Activated CD8-positive, alpha-beta T cell treated with anti-CD3 and anti-CD28 coated beads, Interleukin-2, amount 10 ng/mL, durations not matched to agents 7 days and 5 days (primary cell): ENCODE measurements at places on chromosomes 3 and 15.

DNA sequence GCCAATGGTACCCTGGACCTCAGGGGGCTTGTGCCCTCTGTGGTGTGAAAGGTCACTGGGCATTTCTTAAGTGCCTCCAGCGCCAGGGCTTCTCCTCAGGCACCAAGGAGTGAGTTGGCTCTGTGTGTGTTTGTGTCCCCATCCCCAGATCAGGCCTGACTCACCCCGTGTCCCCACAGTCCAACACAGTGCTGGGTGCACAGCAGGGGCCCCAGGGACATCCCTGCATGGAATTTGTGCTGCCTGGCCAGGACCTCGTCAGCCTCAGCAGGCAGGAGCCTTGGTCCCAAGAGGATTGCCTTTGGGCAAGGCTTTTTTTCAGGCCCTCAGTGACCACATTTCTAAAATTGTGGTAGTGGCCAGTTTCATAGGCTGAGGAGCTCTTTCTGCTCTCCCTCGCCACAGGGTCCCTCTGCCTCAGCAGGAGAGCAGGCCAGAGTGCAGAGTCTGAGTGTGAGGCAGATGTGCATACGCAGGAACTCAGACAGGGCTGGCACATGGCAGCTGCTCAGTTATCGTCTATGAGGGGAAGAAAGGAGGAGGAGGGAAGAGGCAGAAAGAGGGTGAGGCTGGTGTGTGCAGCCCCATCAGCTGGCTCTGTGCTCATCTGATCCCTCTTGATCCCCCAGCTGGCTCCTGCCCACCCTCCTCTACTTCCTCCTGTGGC, 215.6 kb downstream of the RPLP1 start:
- DNase-seq, result peak; percentile 37
- peaks cover 2% of the 10 kb centered on the region for H3K27me3 ChIP-seq
- H3K27ac ChIP-seq, result peak overlapping the region; percentile 79
- no peaks in the 10 kb centered on the region for H3K36me3 ChIP-seq

DNA sequence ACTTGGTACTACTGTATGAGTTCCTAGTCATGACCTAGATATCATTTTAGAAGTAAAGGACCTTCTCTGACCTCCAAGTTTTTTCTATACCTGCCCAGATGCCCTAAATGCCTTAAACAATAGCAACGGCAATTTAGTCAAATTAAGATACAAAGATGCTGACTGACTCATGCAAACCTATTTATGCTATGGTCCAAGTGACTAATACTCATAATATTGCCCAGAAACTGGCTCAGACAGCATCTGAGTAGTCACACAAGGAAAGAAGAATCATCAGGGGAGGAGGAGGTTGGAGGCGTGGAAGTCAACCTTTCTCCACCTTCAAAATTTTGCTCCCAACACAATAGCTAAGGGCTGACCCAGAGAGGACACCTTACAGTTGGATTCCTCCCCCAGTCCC, 6.8 kb downstream of the FYCO1 start:
- H3K4me1 ChIP-seq, result peaks cover 95% of the 10 kb centered on the region
- no peak overlapping the region for H3K4me3 ChIP-seq
- no peak overlapping the region for H3K27ac ChIP-seq
- no peaks in the 10 kb centered on the region for H3K27me3 ChIP-seq

DNA sequence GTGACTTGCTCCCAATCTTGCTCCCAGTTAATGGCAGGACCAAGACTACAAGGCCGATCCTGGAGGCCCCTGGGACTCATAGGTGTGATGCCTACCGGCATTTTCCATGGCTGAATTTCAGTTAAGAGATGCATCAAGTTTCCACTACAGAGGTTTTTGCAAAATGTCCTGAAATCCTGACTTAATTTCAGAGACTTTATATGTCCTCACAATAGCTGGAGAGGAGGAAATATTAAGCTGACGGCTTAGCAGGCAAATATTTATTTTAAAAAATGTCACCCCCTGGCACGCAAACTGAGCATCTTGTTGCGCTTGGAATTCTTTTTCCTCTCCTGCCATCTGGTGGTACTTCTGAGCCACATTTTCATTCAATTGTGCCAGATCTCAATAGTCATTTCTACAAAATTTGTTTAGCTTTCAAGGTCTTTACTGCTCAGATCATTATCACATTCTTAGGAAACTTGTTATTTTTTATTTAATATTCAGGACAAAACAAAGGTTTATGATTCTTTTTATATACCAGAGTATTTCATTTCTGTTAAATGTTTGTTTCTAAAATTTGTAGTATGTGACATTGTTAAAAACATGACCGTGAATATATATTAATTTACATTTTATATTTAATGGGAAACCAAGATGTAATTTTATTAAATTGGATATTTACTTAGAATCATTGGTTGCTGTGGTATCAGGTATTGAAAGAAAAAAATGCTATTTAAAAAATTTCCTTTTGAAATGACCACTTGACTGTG, 189.2 kb upstream of the THRB start:
- peaks cover 14% of the 10 kb centered on the region for H3K4me1 ChIP-seq
- H3K27ac ChIP-seq, result no peak overlapping the region
- peak; percentile 23 for DNase-seq
- H3K36me3 ChIP-seq, result no peaks in the 10 kb centered on the region
- H3K4me3 ChIP-seq, result no peak overlapping the region

DNA sequence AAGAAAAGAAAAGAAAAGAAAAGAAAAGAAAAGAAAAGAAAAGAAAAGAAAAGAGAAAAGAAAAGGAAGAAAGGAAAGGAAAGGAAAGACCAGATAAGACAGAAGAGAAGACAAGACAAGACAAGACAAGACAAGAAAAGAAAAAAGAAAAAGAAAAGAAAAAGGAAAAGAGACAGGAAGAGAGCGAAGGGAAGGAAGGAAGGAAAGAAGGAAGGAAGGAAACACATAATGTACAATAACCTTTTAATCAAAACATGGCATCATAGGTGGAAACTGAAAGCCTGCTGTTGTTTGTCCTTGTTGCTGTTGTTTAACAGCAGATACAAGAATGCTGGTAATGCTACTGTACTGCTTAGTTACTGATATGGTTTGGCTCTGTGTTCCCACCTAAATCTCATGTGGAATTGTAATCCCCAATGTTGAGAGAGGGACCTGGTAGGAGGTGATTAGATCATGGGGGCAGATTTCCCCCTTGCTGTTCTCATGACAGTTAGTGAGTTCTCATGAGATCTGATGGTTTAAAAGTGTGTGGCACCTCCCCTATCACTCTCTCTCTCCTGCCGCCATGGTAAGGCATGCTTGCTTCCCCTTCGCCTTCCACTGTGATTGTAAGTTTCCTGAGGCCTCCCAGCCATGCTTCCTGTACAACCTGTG, 67.3 kb downstream of the MCF2L2 start:
- H3K36me3 ChIP-seq, result peaks cover 2% of the 10 kb centered on the region
- no peak overlapping the region for H3K4me3 ChIP-seq
- no peak for DNase-seq

DNA sequence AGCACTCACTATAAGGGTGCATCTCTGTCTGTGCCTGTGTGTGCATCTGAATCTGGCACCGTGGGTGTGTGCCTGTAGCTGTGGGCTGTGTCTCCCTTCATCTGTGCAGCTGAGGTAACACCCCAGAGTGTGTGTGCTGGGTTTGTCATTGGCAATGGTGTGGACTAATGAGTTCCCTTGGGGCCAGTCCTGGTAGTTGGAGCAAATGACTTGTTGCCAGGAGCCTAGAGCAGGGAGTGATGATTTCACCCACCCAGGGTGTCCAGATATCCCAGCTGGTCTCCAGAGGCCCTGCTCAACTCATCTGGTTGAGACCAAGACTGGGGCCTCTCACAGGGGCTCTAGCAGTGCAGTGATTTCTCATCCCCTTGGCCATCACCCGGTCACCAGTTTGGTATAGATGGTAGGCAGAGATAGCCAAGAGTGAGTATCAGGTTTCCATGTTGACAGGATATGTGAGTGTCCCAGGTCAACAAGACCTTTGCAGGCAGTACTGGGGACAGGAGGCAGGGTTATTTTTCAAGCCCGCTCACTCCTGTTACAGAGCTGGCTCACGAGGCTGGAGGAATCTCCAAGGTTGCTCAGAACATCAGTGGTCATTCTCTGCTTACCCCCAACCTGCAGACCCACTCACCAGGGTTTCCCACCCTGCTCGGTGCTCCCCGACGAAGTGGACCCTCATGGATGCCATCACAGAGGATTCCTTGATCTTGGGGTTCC, 4.1 kb upstream of the HDAC11 start:
- DNase-seq, result no peak
- peaks cover 14% of the 10 kb centered on the region for H3K4me1 ChIP-seq
- H3K4me3 ChIP-seq, result no peak overlapping the region
- no peaks in the 10 kb centered on the region for H3K36me3 ChIP-seq

DNA sequence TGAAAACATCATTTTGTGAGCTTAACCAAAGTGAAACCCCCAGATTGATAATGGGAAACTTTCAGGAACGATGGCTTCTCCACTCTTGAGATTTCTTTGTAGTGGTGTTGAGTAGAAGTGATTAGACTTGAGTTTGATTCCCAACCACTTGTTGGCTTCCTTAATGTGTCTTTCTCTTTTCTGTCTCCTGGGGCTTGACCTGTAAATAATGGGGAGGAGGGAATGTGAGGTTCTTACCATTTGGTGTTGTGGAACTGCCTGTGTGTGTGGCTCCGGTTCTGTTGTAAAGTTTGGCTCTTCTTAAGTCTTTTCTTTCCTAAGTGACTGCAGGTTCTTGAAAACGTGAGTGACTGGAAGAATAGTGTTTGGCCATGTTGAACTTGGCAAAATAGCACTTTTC, 2.7 kb downstream of the CDV3 start:
- H3K36me3 ChIP-seq, result peaks cover 52% of the 10 kb centered on the region
- peak overlapping the region; percentile 70 for H3K27ac ChIP-seq
- peaks cover 56% of the 10 kb centered on the region for H3K4me1 ChIP-seq
- no peak for DNase-seq
- H3K4me3 ChIP-seq, result peak overlapping the region; percentile 99

DNA sequence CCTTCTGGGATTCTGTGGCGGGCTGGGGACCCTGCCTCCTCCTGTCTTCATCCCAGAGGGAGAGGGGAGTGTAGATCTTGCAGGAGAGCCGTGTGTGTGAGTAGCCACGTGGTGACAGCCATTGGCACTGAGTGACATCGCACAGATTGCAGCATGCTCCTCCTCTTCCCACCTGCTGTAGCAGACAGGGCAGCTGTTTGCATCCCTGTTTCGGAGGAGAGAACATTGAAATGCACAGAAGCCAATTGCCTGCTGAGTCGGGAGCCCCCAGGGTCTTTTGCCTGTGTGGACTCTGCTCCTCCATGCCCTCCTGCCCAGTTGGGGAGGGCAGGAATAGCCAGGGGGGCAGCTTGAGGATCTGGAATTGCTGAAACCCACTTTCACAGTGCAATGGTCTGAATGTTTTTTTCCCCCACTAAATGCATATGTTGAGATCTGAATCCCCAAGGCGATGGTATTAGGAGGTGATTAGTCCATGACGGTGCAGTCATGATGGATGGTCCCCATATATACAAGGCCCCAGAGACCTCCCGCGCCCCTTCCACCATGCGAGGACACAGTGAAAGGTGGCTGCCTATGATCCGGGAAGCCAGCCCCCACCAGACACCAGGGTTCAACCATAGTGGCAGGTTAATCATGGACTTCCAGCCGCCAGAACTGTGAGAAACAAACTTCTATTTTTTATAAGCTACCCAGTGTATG, 66.8 kb downstream of the CHRNA7 start:
- H3K36me3 ChIP-seq, result no peaks in the 10 kb centered on the region
- DNase-seq, result no peak
- no peak overlapping the region for H3K4me3 ChIP-seq
- peaks cover 4% of the 10 kb centered on the region for H3K27me3 ChIP-seq
